NCI-H1930 (cell line): ENCODE measurements at places on chromosomes 3 and 15.
A peak's percentile ranks its signal among the peaks of the same experiment; 100 is the strongest.

DNA sequence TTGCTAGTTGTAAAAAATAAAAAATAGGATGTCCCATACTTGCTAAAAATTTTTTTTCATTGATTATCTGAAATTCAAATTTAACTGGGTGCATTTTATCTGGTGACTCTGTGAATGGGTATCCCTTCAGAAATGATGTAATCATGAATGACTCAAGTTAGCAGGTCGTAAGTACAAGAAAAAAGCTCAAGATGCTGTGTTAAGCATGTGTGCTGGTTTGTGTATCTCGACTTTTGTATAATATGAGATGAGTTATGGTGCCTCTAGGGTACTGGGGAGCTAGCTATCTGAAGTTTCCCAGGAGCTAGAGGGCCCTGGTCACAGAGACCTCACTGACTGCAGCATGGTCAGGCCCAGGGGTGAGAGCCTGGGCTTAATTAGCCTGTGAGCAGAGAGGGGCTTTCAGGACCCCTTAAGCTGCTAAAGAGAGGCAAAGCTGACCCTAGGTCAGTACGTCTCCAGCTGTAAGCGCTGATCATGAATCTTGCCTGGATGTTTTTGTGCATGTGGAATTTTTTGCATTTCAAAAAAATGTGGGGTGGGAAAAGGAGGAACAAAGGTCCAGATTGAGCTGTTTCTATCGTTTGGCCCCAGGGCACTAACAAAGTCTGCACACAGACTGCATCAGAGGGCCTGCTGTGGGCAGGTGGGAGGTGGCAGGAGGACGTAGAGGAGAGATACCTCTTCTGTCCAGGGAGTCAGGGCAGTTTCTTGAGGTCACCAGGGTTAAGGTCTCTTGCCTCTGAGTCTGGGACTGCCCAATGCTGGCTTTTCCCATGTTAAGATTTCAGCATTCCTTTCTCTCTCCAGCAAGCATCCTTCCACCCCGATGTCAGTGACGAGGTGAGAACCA, 233.2 kb upstream of the TPM1 start:
- DNase-seq = no peak

- no peak for DNase-seq
These were observed 32.2 kb upstream of the COLQ start for GRCh38 chr3:15553749-15554148.

- no peak for DNase-seq
These were observed 1.9 kb downstream of the PIGZ start for GRCh38 chr3:196966526-196967401.

- DNase-seq = no peak
These were observed 89.3 kb upstream of the DGKG start for GRCh38 chr3:186451371-186451770.

DNA sequence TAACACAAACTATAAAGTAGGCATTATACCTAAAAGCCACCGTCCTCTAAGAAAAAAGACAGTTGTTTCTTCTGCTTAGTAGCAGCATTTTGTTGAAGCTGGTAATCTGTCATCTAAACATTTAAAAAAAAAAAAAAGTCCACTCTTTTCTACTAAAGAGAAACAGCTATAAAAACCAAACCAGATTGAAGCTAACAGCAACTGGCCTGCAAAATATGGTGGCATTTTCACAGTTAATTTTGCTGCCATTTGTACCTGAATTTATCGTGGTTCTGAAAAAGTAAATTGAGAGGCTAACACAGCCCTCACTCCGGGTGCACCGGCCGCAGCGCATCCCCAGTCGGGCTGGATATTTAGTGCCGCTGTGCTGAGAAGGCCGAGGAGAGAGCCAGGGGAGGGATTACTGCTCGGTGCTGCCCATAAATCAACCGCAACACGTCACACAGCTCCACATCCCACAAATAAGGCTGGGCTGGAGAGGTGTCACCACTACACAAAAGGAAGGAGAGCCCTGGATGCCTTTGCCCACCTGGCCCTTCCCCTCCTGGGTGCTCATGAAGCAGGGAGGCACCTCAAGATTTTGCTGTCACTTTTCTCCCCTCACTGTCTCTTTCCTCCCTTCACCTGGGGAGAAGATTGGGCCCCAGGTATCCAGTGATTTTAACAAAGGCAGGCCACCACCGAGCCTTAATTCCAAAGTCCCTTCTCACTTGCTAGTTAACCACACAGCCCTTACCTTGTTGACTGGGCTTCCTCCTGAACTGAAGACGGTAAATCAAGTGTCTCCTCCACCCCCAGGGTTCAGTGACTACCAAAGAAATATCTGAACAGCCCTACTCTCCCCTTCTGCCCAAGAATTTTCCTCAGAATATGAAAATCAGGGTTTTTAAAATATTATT, 44.4 kb downstream of the MECOM start:
- DNase-seq = no peak

DNA sequence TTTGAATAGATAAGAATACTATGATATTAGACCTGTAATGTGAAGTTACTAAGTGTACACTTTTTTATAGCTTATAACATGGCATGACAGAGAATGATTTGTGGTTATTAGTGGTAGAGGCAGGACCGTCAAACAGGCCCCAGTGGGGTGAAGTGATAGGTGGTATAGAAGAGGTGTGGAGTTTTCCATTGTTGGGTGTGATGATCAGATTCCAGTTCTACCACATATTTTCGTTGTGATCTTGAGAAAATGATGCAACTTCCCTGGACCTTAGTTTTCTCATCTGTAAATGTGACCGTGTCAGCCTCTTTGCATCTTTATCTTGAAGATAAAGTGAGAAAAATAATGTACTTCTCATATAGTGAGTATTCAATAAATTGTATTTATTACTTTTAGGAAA, 30.3 kb upstream of the UTS2B start:
- no peak for DNase-seq

DNA sequence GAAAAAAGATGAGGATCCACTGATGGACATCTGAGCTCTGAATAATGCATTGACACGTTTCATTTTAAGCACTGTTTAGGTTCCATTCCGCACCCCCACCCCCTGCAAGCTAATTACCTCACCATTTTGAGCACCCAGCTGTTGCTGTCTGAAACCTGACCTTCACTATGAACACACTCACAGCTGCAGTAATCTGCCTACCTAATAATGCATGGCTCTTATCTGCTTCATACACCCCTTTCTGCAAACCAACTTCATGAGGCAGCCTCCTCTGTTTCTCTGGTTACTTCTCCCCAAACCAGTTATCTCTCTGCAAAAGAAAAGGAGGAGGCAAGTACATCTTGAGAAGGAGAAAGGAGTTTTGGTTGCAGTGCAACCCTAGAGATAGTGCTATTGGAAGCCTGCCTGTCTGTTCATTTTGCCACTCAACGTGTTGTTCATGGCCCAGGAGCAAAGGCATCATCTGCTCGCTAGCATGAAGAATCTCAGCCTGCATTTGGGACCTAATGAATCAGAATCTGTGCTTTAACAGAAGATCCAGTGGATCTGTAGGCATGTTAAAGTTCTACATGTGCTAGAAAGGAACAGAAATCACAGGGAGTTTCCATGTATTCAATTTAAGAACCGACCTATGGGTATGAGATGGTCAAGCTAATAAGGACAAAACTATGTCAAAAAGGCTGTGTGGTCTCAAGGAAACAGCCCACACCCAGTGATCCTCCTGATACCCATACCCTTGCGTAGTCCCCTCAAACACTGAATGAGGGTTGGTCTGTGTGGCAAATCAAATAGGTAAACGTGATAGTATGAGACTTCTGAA, 87.2 kb downstream of the MB21D2 start:
- DNase-seq = no peak

DNA sequence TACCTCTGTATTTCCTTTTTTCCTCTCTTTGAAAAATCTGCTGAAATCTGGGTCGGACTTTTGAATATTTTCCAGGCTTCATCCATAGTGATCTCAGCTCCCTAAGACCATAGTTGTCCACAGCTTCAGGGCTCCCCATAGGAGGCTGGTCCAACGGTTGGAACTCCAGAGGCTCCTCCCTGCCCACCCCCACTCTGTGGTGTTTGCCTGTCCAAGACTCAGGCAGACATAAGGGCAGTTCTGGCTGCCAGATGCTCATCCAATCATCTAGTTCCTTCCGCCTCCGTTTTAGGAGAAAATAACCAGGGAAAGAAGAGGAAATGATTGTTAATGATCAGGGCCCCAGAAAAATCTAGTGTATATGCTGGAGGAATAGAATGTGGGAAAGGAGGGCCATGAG, 27.9 kb upstream of the PRTG start:
- DNase-seq = no peak

GRCh38 chr15:33395846-33396245, 85.1 kb downstream of the RYR3 start:
- no peak for DNase-seq

DNA sequence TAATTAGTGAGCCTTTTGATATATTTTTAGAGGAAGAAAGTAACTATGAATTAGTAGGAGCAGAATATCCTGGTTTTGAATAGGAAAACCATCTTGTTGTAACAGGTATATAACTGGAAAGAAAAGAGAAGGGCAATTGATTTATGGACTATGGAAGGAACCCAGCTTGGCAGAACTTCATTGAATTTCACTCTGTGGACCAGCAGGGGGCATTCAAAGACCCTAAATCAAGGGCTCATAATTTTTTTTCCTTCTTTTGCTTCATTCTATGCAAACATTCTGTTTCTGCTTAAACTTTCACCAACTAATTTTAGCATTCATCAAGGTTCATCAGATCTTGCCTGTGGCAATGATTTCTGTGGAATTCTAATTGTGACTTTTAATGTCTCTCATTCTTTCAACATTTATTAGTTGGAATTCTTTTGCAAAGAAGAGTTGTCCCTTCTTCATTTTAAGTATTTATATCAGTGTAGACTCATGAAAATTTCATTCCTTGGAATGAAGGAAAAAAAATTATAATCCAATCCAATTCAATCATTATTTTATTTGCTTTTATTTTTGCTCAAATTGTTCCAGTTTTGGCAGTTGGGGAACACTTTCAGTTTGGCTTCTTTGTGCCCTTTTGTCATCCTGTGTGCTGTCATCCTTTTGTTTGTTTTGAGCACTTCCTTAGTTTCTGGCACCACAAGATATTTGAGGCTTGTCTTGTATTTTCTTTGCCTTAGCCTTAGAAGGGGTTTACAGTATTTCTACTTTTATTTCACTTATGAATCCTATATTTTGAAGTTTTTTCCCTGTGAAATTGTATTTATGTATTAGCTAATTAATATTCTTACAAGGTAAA, 30.4 kb downstream of the NXPE3 start:
- peak; percentile 4 for DNase-seq

GRCh38 chr15:66779331-66780009, 77.4 kb downstream of the SMAD6 start:
- no peak for DNase-seq

GRCh38 chr3:172836390-172836997, 86.0 kb downstream of the ECT2 start:
- peak; percentile 10 for DNase-seq
